ENCODE measurements at places on chromosomes 5 and 9. TPM values are rescaled to one million over a fixed set of nuclear protein-coding genes. Genes with fewer than 3 reads are reported as not detected.

The PCDHB11 gene
- under 0.01 TPM for total RNA-seq

The CAMK2A gene
- 0.18 TPM for total RNA-seq

GRCh38 chr5:28691526-28691925 is 1653.1 kb upstream of the CDH9 start:
- no peak for DNase-seq

DNA sequence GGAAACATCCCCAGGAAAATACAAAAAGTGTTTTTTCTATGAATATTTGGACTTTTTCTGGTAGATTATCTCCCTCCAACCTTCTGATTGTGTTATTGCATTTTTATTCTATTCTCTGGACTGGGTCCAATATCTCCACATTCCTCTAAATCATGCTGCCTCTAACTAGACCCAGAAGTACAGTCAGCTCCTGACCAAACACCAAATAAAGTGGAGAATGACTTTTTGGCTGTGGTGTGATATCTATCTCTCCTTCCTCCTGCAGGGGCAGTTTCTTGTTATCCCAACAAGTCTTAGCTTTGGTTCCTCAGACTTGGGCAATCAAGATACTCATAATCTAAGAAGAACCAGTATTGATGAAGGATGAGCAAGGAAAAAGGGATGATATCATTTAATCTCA is 3.2 kb upstream of the RAI14 start:
- DNase-seq = peak; percentile 74

GRCh38 chr5:132215329-132215728 is 12.3 kb downstream of the P4HA2 start:
- peak; percentile 98 for DNase-seq

DNA sequence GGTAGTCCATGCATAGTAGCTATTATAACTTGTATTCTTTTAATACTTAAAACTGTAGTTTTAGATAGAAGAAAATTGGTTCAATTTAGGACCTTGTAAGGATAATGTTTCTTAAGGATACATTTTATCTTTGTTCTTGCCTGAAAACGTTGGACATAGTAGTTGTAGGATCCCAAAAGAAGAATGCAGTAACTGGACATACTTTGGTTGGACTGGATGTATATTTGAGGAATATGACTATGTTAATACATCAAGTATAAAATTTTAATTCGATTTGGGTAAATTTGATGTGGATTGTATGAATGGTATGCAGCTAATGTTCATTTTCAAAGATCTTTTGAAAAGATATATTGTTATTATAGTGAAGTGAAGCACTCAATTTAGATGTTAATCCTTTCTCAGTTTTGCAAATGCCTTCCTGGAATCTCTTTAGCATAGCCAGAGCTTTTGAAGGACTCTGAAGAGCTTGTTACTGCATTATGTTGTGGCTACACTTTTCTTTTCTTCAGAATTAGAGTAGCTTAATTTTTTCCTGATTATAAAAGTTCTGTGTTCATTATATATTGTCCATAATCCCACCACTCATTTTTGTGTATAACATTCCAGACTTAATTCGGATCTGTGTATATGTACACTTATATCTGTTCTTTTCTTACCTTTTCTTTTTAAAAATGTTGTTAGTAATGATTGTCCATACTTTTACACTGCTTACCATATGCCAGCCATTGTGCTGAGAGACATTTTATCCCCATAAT is 41.2 kb downstream of the LRRTM2 start:
- DNase-seq = no peak

DNA sequence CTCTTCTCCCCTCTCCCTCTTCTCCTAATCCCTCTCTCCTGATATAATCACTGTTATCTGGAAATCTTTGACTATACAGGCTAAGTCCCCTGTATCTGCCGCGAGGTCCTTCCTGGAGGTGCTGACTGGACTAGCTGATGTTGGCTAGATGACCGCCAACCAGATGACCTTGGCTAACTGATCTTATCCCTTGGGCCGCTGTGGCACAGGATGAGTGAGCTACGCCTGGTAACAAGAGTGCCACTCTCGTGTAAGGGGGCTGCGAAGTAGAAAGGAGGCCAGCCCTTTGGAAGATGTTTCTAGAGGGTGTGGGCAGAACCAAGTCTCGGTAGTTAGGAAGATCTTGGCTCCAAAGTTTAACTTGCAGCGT is 345 bp upstream of the PRRC1 start:
- peak; percentile 23 for DNase-seq

- DNase-seq = peak; percentile 71
Measured at GRCh38 chr5:10701567-10702039, 59.4 kb downstream of the DAP start.

GRCh38 chr9:110951805-110952539 is 86.3 kb downstream of the LPAR1 start:
- DNase-seq = no peak
